Stimulated activated CD4-positive, alpha-beta T cell treated with anti-CD3 and anti-CD28 coated beads, Interleukin-4, amount 100 ng/mL, for 24 hours (primary cell): ENCODE measurements at places on chromosomes 2 and 18.

- no peak for DNase-seq
Observed at GRCh38 chr2:36819095-36819711, 122.7 kb downstream of the VIT start.

GRCh38 chr2:100046961-100047947, 95.1 kb downstream of the AFF3 start:
- DNase-seq, result no peak

GRCh38 chr18:11320986-11321385, 171.6 kb upstream of the PIEZO2 start:
- no peak for DNase-seq

- no peak for DNase-seq
Observed at GRCh38 chr2:15498554-15498953, 62.6 kb downstream of the NBAS start.

- DNase-seq, result no peak
Observed at GRCh38 chr18:28175150-28175929, 1.6 kb downstream of the CDH2 start.

GRCh38 chr2:159677654-159678053, 34.7 kb upstream of the MARCHF7 start:
- no peak for DNase-seq

DNA sequence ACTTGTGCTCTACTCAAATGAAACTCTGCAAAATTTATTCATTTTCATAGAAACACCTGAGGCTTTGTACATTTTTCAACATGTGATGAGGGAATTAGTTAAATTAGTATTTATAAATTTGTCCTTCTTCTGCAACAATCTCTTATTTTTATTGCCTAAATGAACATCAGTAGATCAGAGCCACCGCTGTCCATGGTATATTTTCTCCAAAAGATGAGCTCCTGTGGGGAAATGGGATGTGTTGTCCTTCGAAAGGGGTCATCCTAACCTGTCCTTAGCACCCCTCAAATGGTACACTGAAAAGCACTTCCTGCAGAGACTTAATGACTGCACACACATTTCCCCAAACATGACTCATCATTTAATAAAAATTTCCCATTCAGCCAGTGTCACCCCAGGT, 714.6 kb downstream of the MBD2 start:
- DNase-seq, result no peak

DNA sequence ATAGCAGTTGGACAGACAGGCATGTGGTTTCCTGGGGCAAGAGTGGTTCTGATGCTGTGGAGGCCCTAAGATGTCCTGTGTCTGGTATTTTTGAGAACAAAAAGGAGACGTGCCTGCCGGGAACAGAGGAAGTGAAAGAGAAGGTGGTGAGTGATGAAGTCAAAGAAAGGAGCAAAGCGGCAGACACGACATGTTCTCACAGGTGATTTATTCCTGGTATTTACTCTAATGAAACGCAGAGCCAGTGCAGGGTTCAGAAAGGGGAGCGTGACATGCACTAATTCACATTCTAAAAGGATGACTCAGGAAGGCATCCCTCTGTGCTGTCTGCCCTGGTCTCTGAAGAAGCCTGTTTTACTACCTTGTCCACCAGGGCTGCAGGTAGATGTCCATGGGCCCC, 211.0 kb downstream of the KCNE4 start:
- no peak for DNase-seq

- no peak for DNase-seq
Observed at GRCh38 chr2:111176388-111176787, 55.7 kb downstream of the BCL2L11 start.

DNA sequence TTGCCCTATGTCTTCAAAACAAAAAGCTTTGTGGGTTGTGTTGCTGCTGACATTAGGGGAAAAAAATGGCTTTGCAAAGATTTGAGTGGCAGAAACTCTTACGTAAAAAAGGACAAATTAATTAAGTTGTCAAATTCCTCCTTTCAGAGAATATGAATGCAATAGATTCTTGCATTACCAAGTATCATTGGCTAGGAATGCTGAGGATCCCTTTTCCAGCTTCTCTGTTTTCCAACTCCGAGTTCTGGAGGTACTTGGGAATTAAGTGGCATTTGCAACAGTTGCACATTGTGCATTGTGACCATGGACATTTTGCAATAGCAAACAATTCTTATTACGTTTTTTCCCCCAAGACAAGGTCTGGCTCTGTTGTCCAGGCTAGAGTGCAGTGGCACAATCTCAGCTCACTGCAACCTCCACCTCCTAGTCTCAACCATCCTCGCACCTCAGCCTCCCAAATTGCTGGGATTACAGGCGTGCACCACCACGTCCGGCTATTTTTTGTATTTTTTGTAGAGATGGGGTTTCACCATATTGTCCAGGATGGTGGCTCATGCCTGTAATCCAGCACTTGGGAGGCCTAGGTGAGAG, 29.9 kb upstream of the PPP1CB start:
- DNase-seq, result no peak

DNA sequence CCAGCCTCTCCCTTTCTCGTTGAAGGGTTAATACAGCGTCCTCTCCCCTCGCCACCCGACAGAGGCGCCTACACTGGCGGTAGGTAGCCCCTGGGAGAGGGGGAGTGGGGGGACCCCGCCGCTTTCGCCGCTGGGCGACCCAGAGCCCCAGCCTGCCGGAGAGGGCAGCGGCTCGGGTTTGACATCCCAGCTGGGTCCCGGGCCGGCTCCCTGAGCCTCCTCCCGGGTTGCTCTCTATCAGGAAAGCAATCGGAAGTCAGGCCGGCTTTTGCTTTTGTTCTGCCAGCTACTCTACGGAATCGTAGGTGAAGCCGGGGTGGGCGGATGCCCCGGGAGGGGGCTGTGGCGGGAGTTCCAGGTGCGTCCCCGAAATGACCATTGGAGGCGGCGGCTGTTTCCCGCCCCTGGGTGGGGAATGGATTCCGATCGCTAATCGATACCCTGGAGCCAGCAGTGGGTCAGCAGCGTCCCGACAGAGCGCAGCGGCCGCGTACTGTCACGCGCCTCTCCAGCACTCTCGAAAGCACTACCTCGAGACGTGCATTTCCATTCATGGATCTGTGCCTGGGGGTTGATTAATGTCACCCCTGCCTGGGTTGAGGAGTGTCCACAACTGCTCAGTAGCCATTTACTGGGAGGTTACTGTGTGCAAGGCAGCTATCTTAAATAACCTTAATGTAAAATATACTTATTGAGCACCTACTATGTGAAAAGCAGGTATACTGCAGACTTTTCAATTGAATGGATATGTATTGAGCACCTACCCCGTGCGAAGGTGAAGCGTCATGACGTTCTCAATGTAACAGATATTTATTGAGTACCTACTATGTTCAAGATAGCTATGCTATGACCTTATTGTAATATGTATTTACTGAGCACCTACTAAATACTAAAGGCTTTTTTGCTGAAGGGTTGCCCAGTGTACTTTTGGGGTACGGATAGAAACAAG, 1.1 kb downstream of the MAPK4 start:
- DNase-seq, result no peak

DNA sequence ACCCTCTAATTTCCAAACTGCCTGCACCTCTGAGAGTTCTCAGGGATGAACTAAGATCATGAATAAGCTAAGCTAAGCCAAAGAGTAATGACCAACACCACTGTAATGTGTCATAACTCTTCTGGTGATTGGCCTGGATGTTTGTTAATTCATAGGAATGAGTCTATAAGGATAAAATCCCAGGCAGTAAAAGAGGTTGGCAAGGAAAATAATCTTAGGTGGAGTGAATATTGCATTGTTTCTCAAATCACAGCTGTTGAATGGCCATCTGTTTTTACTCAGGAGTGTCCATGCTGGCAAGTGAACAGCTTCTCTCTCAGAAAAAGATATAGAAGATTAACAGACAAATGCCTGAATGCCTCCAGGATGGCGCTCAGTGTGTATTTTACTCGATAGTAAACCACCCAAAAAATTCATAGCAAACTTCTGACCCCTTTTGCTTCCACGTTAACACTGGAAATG, 60.8 kb upstream of the GLS start:
- DNase-seq, result no peak

- no peak for DNase-seq
Observed at GRCh38 chr2:236229186-236229585, 35.0 kb downstream of the ASB18 start.

GRCh38 chr18:3360211-3360610, 89.8 kb upstream of the TGIF1 start:
- DNase-seq, result no peak

DNA sequence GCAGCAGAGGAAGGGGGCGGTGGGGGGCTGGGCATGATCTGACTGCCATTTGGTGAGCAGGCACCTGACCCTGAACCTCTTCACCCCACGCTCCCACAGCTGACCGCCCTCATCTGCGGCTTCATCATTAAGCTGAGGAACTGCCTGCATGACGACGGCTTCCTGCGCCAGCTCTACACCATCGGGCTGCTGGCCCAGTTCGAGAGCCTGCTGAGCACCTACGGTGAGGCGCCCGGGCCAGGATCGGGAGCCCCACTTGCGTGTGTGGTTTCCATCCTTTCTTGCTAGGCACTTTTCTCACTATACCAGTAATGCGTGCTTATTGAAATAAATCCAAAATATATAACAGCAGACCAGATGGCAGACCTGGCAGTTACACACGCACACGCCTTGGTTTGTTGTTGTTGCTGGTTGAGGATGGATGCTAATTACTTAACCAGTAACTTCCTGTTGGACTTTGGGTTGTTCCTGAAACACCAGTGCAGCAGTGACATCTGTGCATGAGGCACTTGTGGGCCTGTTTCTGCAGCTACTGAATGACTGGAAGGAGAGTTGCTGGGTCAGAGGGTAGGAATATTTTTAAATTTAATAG, 43.7 kb downstream of the COA5 start:
- no peak for DNase-seq

DNA sequence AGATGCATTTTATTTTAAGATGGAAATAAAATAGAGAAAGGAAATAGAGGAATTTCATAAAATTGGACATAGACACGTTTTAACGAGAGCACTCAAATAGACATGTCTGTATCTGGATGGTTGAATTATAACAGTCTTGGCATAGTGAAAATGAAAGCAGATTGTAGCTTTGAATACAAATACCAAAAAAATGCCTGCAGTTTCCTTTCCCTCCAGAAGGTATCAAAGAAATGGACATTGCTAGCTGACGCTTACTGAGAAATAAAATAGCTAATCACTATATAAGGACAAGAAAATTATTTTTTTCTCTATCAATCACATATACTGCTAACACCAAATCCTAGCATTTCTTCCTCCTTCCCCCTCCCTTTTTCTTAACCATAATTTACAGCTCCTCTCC, 11.4 kb upstream of the MAPRE2 start:
- no peak for DNase-seq

DNA sequence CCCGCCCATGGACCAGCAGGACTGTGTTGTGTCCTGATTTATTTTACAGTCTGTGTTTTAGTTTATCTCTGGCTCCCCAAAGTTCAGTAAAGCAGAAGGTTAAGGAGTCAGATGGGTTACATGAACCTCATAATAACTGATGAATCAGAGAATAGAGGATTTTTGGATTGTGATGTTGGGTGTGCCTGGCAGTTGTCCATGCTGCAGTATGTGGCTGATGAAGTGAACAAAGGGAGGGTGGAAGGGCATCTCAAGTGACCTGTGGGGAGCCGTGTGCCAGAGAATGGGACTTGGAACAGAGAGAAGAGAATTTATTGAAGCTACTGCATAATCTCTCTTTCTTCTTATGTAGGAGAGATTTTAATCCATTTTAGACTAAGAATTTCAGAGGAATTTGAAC, 145.5 kb downstream of the MAP4K4 start:
- no peak for DNase-seq

DNA sequence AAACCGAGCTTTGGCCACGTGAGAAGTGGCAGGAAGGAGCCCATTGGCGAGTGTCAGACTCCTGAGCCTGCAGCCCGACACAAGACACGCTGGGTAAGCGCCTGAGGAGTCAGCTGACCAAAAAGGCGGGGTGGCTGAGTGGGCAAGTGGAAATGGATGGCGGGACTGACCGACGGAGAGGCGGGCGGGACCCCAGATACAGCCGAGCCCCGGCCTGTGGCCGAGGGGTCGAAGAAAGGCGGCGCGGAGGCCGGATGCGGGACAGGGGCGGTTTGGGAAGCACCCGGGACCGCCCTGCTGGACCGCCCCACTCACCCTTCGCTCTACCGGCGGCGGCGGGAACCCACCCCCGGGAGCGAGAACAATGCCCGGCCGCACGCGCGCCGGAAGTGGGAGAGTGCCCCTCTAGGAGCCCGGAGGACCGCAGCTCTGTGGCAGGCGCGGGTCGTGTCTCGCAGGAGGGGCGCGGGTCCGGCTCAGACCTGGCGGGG, 22.8 kb downstream of the ZSCAN30 start:
- peak; percentile 66 for DNase-seq

DNA sequence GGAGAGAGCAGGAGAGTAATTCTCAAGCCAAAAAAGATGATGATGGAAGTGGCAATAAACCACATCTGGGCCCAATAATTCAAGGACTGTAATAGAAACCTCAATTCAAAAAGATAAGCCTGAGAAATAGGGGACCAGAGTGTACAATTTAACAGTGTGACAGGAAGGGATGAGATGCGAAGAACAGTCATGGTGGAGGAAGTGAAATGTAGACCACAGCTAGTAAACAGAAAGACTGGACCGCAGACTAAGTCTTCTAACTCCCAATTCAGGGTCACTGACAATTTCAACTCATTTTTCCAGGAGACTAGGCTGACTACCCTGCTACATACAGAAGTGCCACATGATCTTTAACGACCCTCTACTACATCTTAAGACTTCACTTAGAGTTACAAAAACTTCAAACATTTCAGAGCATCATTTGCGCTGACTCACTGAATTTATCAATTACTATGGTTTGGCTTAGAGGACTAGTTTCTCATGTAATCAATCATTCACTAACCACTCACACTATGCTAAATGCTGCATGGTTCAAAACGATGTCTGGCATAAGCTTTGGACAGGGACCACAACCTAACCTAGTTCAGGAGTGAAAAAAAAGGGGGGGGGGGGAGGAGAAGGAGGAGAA, 9.0 kb downstream of the CUL3 start:
- no peak for DNase-seq

GRCh38 chr2:39099870-39100728, 20.8 kb downstream of the SOS1 start:
- no peak for DNase-seq

DNA sequence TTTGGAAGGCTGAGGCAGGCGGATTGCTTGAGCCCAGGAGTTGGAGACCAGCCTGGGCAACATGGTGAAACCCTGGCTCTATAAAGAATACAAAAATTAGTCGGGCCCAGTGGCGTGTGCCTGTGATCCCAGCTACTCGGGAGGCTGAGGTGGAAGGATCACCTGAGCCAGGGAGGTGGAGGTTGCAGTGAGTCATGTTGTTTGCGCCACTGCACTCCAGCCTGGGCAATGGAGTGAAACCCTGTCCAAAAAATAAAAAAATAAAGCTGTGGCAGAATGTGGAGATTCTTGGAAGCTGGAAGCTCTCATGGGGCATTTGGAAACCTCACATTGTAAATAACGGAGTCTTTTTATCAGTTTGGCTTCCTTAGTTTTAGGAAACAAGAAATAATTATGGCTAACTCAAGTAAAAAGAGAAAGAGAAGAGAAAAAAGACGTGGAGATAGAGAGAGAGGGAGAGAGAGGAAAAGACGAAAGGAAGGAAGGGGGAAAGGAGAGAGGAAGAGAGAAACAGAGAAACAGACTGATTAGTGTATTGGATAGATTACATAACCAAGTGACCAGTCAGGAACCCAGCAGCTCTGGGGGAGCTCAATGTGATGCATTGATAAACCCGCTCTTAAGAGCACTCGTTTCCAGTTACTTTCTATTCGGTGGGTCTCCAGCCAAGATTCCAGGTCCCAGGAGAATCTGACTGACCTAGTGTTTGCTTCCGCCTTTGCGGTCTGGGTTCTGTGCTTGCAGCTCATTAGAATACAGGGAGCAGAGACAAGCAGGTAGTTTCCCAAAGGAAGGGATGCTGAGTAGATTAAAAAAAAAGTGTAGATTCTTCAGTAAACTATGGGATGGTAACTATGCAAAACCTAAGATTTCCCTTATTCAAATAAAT, 1.1 kb upstream of the SPAST start:
- no peak for DNase-seq
